T-cell (primary cell): ENCODE measurements at places on chromosomes 1 and 21.

GRCh38 chr1:15346346-15347030 is 63.2 kb upstream of the EFHD2 start:
- no peak for DNase-seq

- DNase-seq, result no peak
These were observed 17.0 kb downstream of the MRAP start for GRCh38 chr21:32315511-32316281.

GRCh38 chr21:36542312-36543101 is 62.6 kb upstream of the CLDN14 start:
- no peak for DNase-seq

- DNase-seq, result no peak
These were observed 119.7 kb downstream of the ZNF281 start for GRCh38 chr1:200290010-200290685.

DNA sequence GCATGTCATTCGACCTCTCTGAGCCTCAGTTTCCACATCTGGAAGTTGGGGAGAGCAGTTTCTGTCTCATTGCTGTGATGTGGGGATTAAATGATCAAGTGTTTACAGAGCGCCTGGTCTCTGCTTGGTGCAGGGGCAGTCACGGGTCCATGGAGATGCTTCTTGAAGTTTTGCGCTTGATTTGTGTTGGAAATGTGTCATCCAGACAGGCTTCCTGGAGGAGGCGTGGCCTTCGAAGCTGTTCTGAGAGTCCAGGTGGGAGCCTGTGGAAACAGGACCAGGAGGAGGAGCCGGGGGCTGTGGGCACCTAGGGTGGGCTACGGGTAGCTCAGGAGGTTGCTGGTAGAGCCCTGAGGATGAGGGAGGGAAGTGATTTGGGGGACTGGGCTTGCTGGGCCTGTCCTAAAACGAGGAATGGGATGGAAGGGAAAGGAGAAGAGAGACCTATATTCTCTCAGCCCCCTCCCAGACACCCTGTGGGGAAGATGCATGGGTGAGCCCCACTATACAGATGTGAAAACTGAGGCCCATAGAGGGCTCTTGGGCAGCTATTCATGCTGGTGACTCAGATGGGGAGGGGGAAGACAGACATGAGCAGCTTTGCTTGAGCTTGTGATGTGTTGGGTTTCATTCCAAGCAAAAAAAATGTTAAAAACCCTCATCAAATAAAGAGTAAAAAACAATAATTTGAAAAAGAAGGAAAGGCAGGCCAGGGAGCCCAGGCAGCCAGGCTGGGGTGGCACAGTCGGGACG is 107.2 kb upstream of the WNT4 start:
- DNase-seq, result no peak

- DNase-seq, result no peak
These were observed 17.3 kb downstream of the RIMS3 start for GRCh38 chr1:40648200-40648599.

DNA sequence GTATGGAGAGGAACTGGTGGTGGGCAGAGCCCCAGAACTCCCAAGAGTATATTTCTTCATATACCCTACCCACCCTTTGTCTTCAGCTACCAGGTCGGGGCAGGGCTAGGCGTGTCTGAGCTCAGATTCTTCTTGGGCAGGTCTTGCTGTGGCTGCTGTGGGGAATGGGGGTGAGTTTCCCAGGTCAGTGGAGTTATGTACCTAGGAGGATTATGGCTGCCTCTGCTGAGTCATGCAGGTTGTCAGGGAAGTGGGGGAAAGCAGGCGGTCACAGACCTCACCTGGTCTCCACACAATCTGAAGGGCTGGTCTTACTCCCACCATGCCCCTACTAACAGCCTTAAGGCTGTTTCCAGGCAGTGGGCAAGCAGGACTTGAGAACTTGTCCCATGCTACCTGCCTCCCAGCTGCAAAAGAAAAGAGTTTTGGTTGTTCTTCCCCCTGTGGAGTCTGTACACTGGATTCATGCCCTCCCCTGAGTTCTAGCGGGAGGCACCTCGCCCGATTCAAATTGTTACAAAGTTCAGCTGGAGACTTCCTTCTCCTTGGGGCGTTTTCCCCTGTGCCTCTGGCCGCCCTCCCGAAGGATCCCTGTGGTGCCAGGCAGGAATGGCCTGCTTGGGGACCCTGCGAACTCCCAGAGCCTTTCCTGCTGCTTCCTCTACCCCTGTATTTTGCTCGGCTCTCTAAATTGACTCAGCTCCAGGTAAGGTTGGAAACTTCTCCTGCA is 58.6 kb downstream of the NPHS2 start:
- DNase-seq, result no peak

- no peak for DNase-seq
These were observed 242.8 kb downstream of the CRB1 start for GRCh38 chr1:197510691-197511378.

- DNase-seq, result no peak
These were observed 16.1 kb downstream of the BTG2 start for GRCh38 chr1:203321273-203322052.

DNA sequence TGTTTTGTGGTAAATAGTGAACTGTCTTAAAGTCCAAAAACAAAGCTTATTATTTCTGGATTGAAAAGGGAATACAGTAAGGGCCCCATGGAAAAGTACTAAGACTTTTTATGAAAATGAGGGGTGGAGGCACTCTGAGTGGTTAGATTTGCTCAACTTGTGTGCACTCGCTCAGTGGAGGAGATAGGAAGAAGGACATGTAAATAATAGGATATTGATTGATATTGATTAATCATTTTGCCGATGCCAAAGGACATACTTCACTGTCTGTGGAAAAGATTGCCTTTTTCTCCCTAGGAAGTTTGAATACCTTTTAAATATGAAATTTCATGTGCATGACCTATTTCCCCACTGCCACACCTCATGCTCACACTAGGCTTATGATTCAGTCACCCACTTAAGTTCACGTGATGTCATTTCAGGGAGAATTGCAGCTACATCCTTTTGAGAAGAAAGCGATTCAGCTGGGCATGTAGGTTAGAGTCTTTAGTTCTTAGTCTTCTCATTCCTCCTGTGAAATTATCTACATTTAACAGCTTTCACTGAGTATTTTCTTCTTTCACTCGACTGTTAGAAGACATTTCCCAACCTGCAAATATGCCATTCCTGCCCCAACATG is 5.0 kb downstream of the MTR start:
- DNase-seq, result no peak

DNA sequence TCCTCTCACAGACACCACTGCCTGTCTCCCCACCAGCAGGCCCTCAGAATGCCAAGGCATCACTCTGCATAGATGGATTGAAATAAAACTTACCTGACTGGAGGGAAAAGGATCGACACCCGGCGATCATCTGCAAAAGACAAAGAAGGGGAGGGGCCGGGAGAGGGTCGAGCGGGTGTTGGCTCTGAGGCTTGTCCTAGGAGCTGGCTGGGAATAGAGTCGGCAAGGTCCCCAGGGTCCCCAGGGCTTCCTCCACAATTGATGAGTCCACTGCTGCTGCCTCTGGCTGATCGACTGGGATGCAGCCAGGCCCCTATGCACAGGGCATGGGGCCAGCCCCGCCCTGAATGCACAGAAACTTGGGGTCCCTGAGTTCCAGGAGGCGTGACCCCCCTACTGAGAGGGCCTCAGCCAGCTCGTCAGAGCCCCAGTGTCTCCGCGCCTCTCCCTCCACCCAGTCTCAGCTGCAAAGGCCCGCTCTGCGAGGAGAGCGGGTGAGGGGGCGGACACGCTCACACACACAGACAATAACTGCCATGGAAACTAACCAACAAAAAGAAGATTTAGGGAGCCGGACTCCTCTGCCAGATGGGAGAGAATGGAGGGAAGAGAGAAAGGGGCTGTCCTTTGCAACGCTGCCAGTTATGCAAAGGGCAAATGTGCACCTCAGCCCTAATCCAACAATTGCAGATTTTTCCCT is at the start of gene KLHDC8A:
TSS of gene KLHDC8A (minus strand) at position 483 of the 700 bp plus-strand sequence. CDS start 13,318 bp downstream, outside the sequence.
- no peak for DNase-seq

DNA sequence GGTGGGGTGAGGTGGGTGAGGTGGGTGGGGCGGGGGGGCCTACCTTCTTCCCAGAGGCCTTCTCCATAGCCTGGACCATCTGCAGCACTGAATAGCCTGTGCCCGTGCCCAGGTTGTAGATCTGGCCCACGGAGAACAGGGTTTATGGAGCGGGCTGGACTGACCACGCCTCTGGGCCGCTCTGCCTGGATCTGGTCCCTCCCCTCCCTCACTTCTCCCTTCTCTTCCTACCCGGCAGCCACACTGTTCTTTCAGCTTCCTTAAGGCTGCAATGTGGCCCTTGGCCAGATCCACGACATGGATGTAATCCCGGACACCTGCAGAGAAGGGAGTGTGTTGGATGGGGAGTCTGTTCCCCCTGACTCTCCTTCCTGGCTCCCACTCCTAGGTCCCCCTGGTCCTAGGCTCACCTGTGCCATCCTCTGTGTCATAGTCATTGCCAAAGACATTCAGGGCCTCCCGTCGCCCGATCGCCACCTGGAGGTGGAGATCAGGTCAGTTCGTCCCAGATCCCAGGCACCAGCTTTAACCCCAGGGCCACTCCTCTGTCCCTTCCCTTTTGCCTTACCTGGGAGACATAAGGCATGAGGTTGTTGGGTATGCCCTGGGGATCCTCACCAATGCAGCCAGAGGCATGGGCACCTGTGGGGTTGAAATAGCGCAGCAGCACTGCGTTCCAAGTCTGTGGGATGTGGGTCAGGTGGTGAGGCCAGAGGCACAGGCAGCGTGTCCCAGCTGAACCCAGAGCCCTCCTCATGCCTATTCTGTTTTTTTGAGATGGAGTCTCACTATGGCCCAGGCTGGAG is 3.9 kb downstream of the GALE start:
- no peak for DNase-seq

GRCh38 chr1:153880962-153881361 is 41.8 kb downstream of the GATAD2B start:
- peak; percentile 60 for DNase-seq

DNA sequence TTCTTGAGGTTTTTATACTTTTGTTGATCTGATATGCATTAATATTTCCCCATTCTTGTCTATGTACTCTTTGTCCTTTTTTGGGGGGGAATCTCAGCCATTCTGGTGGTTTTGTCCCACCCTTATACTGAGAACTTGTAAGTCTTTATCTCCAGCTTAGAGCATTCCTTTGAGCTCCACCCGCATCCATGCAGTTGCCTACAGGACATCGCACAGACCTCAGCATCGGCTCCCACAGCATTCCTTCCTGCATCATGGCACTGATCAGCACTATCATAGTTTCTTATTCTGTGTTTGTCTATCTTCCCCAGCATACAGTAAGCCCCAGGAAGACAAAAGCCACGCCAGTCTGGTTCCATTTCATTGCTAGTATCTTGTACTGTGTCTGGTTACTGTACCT is 33.0 kb downstream of the HHAT start:
- DNase-seq, result no peak

GRCh38 chr1:227901239-227901905 is 46.4 kb downstream of the WNT9A start:
- no peak for DNase-seq

- DNase-seq, result no peak
These were observed 139.1 kb downstream of the SLC45A1 start for GRCh38 chr1:8456991-8457390.

GRCh38 chr1:182198006-182198605 is 136.6 kb upstream of the ZNF648 start:
- no peak for DNase-seq

DNA sequence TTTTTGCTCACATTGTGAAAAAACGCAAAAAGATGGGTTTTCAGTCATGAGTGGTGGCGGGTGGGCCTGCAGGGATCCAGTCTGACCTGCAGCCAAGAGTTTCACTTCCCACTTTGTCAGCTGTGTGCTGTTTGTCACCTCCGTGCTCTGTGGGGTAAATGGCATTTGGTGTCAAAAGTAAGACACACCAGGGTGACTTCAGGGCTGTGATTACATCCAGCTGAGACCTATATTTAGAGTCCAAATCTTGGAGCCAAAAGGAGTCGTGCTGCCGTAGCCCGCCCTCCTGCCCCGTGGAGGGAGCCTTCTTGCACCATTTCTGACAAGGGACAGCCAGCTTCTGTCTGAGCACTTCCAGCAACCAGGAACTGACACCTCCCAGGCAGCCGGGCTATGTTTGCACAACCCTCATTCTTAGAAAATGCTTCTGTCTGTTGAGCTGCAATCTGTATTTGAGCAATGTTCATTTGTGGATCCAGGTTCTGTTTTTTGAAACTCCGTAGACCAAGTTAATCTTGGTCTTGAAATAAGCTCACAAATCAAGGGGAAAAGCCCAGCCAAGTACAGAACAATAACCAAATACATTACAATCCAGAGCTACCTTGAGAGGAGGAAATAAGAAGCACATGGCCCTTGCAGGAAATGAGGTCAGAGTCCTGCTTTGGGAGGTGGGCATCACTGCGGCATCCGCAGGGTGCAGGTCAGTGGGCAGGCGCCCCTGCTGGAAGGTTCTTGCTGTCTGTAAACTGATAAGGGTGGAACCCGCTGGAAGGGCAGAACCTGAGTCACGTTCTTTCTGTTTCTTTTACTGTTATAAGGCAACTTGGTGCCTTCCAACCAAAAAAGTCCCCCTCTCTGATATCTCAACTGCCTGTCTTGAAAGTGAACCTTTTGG is 14.4 kb downstream of the ABCG1 start:
- DNase-seq, result peak; percentile 55

GRCh38 chr1:100921110-100921706 is 25.3 kb downstream of the SLC30A7 start:
- no peak for DNase-seq

- DNase-seq, result no peak
These were observed 34.4 kb downstream of the WNT4 start for GRCh38 chr1:22108339-22109105.

DNA sequence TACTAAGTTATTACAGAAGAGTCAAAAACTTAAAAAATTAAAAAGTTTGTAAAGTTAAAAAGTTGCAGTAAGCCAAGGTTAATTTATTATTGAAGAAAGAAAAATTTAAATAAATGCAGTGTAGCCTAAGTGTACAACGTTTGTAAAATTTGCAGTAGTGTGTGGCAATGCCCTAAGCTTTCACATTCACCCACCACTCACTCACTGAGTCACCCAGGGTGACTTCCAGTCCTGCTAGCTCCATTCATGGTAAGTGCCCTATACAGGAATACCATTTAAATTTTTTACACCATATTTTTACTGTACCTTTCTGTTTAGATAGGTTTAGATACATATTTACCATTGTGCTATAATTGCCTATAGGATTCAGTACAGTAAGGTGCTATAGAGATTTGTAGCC is 88.6 kb downstream of the CTH start:
- DNase-seq, result no peak

DNA sequence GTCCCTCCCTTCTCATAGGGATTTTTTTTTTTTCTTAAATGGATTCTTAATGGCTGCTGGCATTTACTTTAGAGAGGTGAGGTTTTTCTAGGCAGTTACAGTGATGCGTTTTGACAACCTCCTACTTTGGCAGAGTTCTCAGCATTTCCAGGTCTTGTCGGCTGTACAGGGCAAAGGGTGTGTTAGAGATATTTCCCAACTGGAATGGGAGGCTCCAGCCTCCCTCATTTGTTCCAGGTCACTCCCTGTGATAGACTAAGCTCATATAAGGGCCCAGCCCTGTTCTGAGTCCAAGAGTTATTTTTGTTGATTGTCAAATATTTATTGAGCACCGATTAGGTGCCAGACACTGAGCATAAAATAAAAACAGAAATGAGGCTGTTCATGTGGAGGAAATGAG is 7.6 kb upstream of the XKR8 start:
- no peak for DNase-seq
